ENCODE measurements at places on chromosomes 4 and X.

DNA sequence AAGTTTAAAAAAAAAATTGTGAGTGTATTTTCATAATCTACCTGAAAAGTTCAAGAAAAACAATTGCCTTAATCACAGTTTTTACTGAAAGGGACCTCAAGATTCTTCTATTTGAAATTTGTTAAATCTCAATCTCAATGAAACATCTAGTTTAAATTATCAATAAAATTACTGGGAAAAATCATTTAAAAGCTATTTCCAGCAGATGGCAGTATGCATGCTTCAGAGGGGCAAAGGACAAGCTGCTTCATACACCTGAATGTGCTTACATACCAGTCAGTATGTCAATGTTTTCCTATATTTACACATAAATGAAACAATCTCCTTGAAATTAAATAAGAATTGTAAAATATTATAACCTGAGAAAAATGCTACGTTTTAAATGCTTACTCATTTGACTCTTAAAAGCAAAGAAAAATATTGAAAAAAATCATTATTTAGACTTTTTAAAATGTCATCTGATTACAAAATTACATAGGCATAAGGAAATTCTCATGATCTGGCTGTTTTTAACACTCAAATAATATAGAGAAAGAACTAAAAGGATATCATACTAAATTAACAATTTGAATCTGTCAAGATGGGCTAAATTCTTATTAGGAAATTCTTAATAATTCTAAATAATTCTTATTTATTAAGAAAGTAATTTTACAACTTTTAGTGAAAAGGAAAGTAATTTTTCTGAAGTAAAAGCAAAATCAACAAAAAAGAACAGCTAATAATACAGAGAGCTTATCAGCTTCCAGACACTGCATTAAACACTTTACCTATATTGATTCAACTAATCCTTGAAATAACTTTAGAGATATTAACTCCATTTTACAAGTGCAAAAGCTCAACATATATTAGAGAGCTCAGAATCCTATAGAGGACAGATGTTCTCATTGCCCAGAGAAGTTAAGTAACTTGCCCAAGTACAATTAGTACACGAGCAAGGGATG, 242.1 kb downstream of the ADAMTS3 start:
- peak; percentile 75 for DNase-seq

- DNase-seq = no peak
Observed at GRCh38 chrX:108178143-108178498, 86.5 kb downstream of the ATG4A start.

DNA sequence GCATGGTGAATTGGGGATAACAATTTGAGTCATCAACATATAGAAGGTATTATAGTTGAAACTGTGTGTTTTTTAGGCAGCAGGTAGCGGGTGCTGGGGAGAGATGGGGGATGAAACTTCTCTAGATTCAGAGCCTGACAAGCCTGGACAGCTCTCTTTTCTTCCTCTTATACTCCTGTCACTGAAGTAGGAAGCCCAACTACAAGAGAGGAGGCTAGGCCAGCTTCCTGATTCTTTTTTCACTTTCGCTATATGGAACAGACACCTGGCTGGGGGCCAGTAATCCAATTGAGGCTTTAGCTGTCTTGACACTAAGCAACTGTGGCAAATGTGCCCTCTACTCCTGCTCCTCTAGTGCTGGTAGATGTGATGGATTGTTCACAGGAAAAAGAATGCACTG, 69.2 kb downstream of the PHKA1 start:
- no peak for DNase-seq

GRCh38 chr4:682490-683172, 6.3 kb downstream of the SLC49A3 start:
- no peak for DNase-seq

GRCh38 chr4:100889401-100889800, 371.6 kb upstream of the EMCN start:
- DNase-seq = no peak

DNA sequence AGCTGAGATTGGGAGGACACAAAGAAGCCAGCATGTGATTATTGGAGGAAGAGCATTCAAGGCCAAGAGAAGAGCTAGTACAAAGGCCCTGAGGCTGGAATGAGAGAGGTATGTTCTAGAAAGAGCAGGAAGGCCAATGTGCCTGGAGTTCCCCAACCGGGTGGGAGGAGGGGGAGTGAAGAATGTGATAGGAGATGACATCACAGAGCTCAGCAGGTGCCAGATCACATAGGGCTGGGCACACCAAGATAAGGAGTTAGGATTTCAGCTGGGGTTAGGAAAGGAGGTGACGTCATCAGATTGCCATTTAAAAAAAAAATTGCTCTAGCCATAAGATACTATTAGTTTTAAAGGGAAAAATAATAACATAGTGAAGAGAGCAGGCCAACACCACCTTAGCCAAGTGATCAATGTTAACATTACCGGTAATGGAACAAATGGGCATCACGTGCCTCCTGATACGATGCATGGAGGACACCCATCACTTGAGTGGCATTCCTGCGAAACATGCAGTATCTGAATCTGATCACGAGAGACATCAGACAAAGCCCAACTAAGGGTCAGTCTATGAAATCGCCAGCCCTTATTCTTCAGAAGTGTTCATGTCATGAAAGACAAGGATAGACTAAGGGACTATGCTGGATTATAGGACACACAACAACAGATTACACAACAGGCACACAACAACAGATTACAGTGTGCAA, 344.3 kb downstream of the BCOR start:
- DNase-seq = peak; percentile 57

GRCh38 chr4:2259036-2259540, 2.8 kb downstream of the MXD4 start:
- no peak for DNase-seq

DNA sequence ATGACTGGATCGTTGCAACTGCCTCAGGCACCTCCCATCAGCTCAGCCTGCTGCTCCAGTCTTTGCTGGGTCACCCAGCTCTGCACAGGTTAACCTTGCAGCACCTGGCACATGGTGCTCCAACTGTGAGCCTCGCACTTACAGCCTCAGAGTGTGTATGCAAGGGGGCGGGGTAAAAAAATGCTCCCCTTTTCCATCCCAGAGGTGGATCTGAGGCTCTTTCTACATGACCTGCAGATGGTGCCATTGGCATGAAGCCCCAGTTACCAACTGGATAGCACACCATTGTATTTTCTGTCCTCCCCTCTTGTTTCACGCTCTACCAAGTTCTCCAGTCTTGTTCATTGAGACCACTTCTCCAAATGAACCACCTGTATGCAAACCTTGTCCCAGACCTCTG, 46.2 kb upstream of the TRPC3 start:
- peak; percentile 10 for DNase-seq

- no peak for DNase-seq
Observed at GRCh38 chrX:134457708-134458107, 2.3 kb upstream of the HPRT1 start.

DNA sequence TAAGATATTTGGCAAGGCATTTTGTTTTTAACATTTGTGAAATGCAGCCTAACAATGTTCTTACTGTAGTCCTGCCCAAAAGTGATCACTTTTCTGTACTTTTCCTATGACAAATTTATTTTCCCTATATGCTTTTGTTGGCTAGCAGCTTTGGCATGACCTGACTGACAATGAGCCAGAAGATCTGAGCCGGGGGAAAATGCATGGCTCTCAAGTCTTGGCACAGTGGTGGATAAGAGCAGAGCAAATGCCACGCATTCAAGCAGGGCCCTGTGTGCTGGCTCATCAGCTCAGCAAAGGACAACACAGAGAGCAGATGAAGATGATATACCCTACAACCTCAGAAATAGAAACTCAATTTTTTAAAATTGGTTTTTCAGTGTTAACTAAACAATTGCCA, 187.3 kb downstream of the ANAPC10 start:
- no peak for DNase-seq

GRCh38 chr4:20679951-20680350, 20.3 kb upstream of the PACRGL start:
- DNase-seq = no peak

DNA sequence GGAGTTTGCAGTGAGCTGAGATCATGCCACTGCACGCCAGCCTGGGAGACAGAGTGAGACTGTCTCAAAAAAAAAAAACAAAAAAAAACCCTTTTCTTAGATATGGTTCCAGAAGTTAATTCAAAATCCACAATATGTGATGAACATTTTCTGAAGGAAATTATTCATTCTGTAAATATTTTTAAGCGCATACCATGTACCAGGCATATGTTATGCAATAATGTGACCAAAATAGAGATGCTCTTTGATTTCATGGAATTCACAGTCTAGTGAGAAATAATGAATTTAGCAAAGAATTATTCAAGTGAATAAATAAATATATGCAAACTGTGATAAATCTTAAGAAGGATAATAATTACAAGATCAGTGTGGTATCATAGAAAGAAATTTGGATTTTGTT, 174.7 kb downstream of the GC start:
- DNase-seq = peak; percentile 5

DNA sequence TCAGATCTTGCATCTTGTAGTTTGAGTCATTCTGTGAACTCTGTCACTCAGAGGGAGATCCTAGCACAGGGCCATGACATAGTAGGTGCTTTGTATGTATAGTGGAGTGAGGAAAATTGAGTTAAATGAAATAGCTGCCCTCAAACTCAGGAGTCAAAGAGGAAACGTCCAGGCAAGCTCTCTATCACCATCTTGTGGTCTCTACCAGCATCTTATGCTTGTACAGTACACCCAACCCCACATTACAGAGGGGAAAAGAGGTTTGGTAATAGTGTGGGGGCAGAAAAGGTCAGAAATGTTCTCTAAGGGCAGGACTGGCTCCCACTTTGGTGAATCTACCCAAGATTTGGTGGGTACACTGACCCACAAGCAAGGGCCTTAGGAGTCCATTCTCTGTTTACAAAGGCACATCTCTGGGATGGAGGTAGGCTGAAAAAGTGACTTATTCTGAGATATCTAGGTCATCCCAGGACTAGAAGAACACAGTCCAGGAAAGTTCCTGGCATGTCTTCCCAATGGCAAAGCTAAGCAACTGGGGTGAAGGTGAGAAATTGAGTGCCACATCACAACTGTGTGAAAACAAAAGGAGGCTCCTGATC, 131.8 kb downstream of the OR13H1 start:
- DNase-seq = peak; percentile 16

- DNase-seq = peak; percentile 93
Observed at GRCh38 chr4:76782837-76783236, 115.1 kb downstream of the SOWAHB start.

All from choroid plexus epithelial cell (primary cell).